ENCODE measurements at places on chromosomes 1 and 21.
A peak's percentile ranks its signal among the peaks of the same experiment; 100 is the strongest.

DNA sequence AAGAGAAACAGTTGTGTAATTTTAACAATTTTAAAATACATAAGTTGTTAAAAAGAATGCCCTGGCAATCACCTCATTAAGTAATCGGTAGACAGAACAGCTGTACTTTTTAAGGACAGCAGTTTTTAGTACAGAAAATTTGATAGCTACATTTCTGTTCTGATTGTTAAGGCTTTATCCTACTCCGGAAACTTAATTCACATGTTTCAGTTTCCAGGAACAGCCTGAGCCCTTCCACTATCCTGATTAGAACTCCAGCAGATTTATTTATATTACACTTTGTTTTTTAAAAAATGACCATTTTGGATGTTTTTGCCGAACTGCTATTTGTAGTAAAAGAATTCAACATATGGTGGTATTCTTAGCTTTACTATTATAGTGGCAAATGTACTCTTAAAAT lies 8.7 kb downstream of the PRRC2C start:
- DNase-seq = no peak

GRCh38 chr1:47469390-47469759 lies 31.5 kb downstream of the FOXD2 start:
- DNase-seq = no peak

DNA sequence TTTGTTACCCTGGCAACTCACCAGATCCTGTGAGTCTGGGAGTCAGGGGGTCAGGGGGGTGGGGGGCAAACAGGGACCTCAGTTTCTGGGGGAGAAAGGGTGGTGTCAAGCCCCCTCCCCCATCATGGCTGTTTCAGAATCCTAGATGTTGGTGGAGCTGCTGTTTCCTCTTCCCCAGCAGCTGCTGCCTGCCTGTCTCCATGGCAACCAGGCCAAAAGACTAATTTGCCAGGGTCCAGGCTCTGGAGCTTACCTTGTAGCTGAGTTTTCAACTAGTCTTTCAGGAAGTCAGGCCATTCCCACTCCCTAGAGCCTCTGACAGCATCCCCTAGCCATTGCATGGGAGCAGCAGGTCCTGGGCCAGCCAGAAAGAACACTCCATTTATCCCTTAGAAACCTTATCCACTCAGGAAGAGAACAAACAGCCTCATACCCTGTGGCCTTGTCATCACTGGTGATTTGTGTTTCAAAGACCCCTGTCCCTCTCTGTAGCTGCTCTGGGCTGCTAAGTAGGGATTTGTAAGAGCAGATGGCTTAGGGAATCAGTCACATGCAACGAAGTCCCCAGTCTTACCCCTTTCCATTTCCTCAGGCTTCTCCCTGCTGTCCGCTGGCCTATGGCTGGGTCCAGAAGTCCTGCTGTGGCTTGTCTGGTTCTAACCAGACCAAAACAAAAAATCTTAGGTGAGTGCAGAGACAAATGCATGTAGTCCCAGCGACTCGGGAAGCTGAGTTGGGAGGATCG lies 21.5 kb upstream of the STMN1 start:
- DNase-seq = no peak

- no peak for DNase-seq
These were observed 101.0 kb downstream of the AJAP1 start for GRCh38 chr1:4755301-4755845.

DNA sequence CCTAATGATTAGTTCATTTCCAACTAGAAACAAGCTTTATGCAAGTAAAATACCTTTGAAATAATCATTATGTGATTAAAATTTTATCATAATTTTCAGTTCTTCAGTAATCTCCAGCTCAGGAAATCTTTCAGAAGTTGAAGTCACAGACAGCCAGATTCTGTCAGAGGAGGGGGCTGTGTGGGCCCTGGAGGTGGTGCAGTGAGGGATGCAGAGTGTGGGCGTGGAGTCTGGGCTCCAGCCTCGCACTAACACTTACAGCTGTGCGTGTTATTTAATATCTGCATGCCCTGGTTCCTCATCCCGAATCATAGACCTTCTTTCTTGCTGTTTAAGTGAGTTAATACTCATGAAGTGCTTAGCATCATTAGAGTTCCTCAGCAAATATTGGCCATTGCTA lies 23.9 kb downstream of the WDR64 start:
- peak; percentile 11 for DNase-seq

GRCh38 chr1:16605213-16605525 lies 8.2 kb downstream of the NBPF1 start:
- no peak for DNase-seq

GRCh38 chr1:92833840-92834239 lies 2.0 kb downstream of the RPL5 start:
- no peak for DNase-seq

DNA sequence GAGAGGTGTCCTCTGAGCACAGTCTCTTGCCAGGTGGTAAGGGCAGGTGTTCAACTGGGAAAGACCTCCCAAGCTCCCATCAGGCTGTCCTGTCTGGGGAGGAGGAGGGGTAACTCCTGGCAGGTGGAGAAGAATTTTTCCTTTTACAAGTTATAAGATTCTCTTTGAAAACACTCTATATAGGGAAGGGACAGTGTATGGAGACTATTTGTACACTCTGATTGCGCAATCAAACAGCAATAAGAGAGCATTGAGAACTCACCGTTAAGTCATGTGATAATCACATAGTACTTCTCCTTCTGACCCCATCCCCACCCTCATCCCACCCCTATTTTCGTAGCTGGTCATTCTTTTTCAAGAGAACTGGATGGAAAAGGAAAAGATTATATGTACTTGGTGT lies 179.3 kb upstream of the ZNF644 start:
- no peak for DNase-seq

DNA sequence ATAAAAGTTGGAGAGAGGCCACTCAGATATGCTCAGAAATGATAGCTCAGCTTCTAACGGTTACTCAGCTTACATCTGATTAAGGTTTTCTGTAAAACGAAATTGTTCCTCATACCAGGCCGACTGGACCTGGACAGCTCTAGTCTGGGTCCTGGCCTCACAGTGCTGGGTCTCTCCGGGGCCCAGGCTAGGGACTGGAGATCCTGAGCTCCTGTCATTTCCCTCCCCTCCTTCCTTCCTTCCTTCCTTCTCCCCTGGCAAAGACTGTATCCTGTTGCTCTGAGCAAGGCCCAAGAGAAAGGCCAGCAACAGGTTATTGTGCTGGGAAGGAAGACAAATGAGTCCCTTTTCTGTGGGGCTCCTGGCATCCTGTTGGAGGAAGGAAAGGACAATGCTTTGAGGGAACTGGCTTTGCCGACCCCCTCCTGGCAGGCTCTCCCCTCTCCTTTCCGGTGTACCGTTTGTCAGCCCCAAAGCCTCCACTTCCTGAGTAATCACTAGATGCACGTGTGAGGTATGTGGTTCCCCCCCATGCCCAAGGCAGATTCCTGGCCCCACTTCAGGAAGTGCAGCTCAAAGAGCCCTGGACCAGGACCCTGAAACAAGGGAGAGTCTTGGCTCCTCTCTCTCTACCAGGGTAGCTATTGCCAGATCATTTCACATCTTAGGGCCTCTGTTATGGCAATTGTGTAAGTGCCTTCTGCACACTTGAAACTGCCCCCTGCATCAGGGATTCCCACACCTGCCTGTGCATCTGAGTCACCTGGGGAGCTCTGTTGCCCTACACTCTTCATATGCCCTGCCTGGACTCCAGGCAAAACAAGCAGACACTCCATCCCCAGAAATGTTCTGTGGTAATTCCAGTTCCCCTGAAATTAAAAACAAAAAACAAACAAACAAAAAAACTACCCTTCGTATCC lies 212.7 kb upstream of the FGGY start:
- DNase-seq = no peak

GRCh38 chr1:182725259-182726255 lies 41.2 kb upstream of the RGS8 start:
- DNase-seq = no peak

- DNase-seq = no peak
These were observed 95.1 kb downstream of the JAK1 start for GRCh38 chr1:64871256-64871655.

DNA sequence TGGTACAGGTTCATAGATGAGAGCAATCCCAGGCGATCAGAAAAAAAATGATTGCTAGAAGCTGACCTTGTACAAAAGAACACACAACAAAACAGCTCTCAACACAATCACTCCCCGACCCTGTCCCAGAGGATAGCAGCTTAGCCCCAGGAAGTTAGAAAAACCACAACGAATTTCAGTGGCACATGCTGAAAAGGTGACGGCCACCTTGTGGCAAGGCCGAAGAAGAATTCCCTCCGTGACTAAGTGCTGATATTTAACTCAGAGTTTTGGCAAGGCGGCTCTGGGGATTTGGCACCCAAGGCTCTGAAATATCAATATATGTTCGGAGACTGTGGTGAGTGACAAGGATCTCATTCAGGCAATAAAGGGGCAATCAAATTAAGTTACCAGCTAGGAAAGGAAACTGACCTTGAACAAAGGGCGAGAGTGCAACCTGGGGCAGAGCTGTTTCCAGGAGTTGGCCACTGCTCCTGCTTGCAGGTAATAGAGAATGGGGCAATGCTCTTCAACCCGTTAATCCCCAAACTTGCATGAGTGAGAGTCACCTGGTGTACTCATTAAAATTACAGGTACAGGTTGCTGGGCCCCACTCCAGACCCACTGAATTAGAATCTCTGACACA lies 96.2 kb downstream of the BEND5 start:
- no peak for DNase-seq

DNA sequence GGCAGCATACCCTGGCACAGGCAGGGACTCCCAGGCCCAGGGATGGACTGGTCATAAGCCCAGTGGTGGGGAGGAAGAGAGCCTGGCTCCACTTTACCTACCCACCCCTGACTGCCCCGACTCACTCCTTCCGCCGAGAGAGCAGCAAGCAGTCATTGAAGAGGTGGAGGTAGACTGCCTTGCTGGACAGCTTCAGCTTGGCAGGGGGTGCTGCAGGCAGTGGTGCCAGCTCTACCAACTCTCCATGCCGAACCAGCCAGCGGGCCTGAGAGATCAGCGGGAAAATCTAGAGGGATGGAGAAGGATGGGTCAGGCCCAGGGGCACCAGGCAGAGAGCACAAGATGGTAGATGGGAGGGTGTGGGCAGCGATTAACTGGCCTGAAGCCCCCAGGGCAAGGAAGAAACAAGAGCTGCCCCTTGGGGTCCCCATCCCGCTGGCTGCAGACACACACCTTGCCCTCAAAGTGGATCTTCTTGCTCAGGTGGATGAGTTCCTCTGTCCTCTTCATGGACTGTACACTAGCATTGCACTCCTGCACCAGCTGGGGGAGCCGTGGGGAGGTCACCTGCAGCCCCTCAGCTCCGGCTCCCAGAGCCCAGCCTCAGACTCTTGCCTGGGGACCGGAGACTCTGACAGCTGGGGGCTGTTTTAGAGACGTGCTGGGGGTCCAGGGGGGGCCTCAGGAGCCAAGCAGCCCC lies 7.7 kb downstream of the ARHGEF19 start:
- no peak for DNase-seq

DNA sequence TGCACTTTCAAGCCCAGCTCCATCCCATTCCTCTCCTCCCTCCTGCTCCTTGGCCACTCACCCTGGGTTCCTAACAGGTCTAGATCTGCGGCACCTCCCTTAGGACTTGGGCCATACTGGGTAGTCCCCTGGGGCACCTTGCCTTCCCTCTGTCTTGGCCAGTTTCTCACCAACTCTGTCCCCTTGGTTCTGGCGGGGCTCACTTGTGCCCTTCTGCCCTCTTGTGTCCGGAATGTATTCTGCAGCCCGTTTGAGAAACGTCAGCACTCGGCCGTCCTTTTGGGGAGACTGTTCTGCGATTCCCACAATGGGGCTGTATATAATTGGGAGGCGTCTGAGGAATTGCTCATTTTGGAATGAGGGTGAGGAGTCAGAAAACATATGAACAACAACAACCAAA lies 162.4 kb downstream of the ZSCAN20 start:
- DNase-seq = peak; percentile 49

- DNase-seq = peak; percentile 34
These were observed 953 bp upstream of the BRWD1 start for GRCh38 chr21:39314143-39315027.

GRCh38 chr1:117320515-117320914 lies 46.7 kb upstream of the MAN1A2 start:
- DNase-seq = no peak
